Activated CD4-positive, CD25-positive, alpha-beta regulatory T cell (primary cell): ENCODE measurements at places on chromosomes 12 and 14.

DNA sequence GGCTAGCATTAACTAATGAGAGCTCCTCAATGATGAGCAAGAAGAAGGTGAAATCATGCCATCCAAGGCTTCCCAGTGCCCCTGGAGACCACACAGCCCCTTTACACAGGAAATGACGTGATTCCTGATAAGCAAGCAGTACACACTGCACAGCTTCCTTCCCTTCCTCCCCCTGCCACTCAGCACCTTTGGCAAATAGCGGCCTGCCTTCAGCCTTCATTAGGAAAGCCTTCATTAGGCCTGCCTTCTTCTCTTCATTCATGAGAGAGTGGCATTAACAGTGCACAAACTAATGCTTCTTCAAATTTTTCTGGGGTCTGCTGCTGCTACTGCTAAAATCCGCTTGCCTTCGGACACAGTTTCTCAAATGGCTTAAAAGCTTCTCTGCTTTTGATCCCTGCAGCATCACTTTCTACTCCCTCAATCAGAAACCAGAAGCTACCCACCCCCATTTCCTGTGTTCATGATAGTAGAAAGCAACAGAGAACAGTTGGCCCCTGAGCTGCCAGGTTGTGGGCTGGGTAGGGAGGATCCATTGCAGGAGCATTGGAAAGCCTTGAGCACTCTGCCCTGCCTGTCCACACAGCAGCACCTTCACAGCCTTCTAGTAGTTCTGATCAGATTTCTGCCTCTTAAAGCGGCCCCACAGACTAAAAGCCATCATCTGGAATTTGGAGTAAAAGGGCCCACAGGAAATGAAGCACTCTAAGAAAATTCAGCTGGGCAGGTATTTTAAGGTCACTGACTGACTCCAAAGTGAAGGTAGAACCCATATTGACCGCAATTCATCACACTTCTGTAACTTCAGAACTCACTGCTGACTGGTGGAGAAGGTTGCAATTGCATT lies 103.8 kb upstream of the ETV6 start:
- DNase-seq = no peak

- DNase-seq = no peak
Observed at GRCh38 chr14:96863986-96864330, 66.8 kb downstream of the VRK1 start.

GRCh38 chr12:31903025-31903424 lies 56.2 kb upstream of the RESF1 start:
- no peak for DNase-seq

DNA sequence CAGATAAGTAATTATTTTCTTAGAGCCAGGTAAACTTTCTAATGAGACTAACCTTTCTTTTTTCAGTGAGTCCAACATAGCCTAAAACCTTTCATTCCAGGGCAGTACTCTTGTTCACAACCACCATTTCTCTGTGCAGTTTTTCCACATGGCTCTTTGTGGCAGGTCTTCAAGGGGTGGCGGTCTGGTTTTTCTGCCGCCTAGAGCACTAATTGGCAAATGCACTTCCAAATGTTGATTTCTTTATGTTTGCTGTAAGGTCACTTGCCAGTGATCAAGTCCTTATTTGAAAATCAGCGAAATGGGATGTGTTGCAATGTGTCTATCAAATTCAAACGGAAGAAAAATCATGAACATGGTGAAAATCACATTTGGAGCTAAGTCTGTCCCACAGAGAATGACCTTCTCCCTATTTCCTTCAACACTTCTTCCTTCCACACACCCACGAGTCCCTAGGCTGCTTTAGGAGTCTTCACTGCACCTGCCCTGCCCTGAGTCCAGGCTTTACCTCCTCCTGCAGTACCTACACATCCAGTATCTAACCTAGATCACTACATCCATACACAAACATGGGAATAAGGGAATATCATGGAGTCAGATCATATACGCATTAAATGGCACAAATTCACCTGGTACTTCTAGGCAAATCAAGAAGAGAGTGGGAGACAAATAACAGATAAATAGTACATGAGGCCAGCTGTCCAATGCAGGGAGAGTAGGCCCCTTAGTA lies 1.9 kb downstream of the SRGAP1 start:
- no peak for DNase-seq
